Activated CD8-positive, alpha-beta memory T cell treated with anti-CD3 and anti-CD28 coated beads, Interleukin-2, amount 50 U/mL, for 48 hours (primary cell): ENCODE measurements at places on chromosomes 2 and 18.

DNA sequence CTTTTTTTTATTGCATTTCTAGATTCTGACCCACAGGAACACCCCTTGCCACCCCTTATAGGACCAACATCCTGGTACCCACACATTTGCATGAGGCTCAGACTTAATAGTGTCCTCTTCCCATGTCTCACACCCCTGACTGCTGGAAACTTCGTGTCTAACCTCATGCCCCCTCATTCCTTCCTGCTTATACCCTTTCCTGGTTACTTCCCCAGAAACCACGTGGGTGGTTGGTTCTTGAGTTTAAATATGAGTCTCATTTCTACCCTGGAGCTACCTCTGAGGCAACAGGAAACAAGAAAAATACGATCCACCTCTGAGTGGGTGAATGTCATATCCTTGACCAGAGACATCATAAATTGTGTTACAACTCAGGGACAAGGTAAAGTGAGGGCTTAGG is 1.6 kb downstream of the TNP1 start:
- no peak for DNase-seq

DNA sequence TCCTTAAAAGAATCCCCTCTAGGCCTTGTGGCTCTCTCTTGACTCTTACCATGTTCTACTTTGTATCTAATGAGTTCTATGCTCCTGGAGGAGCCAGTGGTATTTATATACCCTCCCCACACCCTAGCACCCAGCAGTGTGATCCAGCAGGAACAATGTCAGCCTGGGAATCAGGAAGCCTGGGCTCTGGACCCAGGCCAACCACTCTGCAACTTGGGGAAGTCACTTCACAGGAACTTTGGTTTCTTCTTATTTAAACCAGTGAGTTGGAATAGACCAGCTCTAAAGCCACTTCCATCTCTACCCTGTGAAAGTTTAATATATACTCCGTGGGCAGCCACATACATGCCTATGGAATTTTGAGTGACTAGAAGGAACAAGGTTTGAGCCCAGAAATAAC is 11.6 kb upstream of the SPTBN1 start:
- no peak for DNase-seq

DNA sequence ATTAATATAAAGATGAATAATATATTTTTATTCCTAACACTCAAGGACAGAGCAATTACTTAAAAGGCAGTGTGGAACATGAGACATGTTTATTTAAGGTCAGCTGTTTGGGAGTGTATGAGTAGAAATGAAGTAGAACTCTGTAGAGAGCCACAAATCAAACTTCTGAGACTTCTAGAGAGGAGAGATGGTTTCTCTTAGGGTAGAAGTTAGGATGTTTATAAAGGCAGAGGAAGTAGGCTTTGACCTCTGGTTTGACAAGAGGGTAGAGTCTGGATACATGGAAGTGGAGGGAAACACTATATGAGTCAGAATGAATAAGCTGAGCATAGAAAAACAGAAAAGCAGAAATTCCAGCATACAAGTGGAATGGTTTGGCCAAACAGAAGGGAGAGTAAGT is 262.1 kb upstream of the KLHL14 start:
- DNase-seq, result no peak

GRCh38 chr2:105635564-105635963 is 109.1 kb upstream of the NCK2 start:
- DNase-seq, result peak; percentile 33

DNA sequence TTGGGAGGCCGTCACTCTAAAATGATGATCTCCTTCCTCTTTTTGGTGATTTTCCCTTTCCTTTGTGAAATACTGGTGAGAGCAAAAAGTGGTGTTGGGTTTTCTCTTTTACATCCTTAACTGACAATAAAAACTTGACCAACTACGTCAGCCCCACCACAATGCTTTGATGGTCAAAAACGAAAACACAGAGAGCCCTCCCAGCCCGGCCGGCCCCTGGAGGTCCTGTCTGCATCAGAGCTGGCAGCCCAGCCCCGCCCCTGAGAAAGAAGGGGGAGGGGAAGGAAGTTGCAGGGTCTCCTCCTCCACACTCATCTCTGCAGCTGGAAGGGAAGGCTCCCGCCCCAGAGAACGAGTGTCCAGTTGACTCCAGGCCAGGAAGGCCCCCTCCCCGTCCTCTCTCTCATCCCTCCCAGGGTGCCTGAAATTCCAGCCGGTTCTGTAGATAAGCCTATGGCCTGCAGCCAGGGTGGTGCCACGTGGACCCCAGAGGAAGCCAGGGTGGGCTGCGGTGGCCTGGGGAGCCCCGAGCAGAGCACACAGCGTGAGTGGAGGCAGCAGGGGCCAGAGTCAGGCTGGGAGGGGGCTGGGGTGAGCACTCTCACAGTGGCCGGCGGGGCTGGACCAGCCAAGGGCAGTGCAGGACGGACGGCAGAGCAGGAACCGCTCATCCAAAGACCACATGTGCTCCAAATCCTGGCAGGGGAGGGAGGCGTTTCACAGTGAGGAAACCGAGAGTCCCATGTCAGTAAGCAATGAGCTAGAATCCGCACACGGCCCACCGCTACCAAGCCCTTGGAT is 19.8 kb downstream of the BIN1 start:
- DNase-seq, result no peak

DNA sequence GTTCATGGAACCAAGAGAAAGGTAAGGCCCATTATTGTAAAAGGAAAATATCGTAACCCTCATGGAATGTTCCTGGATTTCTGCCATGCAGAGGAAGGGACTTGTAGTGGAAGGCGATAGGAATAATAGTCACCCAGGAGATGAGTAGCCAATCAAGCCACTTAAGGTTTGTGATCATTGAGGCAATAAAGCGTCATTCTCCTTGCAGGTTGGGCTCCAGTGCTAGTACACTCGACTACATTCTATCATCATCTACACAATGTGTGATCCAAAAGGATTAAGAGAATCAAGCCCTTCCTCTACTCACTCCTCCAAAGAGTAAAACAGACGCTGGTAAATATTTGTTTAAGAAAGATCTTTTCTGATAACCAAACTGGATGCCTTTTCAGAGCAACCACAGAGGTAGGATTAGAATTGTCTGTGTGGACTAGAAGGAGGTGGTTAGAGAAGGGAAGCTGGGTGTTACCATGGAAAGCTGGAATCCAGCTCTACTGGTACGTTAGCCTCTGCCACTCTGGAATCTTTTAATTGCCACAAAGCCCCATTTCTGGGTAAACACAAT is 245.7 kb downstream of the IKZF2 start:
- no peak for DNase-seq

DNA sequence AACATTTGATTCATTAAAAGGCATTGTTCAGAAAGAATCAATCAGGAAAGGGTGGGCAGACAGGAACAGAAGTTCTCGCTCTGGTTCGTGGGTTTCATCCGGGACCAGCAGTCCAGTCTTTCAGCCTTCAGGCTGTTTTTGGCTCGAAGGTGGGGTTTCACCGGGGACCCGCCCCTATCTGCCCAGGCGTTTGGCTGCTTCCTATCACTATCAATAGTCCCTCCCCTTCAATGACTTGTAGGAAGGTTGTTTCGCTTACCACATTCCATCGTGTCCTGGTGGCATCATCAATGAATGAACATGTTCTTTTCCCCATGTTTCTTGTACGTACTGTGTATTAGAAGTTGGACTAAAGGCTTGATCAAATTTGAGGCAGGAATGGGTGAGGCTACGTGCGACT is 130.3 kb downstream of the NEDD4L start:
- no peak for DNase-seq

- no peak for DNase-seq
These were observed 47.8 kb upstream of the GPR75 start for GRCh38 chr2:53907582-53907981.

DNA sequence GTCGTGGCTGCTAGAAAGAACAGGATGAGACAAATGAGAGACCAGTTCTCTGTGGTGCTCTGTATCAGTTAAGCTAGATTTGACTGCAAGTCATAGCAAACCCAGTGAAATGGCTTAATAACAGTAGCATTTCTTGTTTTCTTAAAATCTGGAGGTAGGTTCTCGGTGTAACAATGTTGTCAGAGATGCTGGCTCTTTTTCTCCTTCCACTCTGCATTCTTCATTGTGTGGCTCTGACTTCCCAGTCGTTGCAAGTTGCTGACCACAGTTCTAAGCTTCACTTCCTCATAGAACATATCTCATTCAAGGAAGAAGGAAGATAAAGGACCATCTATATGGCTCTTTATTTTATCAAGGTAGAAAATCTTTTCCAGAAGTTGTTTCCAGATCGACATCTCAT is 7.9 kb upstream of the CKAP2L start:
- DNase-seq, result no peak

DNA sequence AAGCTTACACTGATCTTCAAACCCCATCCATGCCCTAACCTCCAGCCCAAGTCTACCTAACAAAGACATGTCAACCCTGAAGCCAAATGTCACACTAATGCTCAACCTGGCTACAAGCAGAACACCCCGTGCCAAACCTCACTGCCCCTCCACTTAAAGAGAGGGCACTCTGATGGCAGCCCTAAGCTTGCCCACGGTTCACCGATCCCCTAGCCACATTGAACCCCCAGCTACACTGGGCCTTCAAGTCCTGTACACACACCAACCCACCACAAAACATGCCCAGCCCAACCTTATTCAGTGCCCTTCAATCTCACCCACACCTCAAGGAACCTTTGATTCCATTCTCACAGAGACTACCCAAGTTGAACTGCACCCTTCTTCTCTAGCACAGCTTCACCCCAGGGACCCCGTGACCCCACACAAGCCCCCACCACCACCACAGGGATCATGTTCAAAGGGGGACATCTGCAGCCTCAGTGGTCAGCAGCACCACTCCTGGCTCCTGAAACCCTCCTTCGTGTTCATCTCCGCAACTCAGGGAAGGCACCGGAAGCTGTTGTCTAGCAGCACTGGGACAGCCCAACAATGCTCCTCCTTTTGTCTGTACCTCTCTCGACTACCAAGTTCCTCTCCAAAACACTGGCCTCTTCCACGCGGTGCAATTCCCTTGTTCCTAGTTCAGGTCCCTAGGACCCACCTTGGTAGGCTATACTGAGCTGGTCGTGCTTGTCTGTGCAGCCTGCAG is 218.8 kb downstream of the CYP26B1 start:
- peak; percentile 25 for DNase-seq

- DNase-seq, result no peak
These were observed 1047.2 kb upstream of the PIK3C3 start for GRCh38 chr18:40907842-40908241.

DNA sequence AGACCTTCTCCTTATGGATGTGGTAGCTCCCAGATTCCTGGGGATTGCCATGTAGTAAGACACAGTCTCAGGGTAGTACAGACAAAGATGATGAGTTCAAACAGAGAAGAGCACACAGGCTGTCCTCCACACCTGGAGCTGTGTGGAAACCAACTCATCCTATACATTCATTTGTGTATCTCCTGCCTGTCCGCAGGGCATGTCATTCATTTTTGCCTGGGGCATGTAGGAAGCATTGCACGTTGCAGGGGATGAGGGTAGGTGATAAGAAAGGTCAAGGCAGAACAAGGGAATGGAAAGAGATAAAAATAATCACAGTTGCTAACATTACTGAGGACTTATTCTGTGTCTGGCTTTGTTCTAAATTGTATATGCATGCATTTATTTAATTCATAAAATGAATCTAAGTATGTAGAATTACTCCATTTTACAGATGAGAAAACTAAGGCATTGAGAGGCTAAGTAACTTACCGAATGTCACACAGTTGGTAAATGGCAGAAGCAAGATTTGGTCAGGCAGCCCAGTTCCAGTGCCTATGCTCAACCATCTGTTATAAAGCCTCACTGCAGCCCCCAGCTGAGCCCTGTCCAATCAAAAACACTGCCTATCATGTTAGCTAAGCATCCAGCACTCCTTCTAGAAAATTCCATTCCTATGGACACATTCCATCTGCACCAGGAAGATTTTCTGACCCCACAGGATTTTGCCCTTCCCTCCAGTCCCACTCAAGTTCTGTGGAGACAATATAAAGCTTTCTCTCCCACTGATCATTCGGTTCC is 81.0 kb downstream of the SUMO1 start:
- DNase-seq, result no peak

DNA sequence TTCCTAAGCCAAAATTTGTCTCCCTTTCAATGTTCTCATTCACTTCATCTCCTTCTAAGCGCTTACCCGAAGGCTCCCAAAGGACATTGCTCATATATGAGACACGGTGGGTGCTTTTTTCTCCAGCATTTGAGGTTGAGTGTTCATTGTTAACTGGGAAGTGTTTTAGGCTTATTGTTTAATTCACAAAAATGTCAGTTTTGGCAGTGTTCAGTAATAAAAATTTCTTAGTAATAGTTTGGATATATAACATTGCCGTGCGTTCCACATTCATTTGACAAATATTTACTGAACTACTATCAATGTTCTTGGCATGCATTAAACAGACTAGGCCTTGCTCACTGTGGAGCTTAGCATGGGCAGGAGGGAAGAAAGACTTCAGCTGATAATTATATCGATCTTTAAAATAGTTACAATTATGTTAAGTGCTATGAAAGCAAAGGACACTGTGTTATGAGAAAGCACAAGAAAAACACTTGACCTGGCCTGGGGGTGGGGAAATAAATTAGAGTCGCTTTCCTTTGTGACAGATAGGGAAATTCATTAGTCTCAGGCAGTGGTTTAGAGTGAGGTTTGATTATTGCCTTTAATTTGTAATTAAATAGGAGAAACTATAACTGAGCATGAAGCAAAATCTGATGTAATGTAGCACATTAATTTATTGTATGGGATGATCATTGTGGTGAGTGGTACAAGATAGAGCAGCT is 82.2 kb upstream of the DOCK10 start:
- DNase-seq, result no peak

- no peak for DNase-seq
These were observed 1.9 kb downstream of the WDR12 start for GRCh38 chr2:202909394-202910192.

DNA sequence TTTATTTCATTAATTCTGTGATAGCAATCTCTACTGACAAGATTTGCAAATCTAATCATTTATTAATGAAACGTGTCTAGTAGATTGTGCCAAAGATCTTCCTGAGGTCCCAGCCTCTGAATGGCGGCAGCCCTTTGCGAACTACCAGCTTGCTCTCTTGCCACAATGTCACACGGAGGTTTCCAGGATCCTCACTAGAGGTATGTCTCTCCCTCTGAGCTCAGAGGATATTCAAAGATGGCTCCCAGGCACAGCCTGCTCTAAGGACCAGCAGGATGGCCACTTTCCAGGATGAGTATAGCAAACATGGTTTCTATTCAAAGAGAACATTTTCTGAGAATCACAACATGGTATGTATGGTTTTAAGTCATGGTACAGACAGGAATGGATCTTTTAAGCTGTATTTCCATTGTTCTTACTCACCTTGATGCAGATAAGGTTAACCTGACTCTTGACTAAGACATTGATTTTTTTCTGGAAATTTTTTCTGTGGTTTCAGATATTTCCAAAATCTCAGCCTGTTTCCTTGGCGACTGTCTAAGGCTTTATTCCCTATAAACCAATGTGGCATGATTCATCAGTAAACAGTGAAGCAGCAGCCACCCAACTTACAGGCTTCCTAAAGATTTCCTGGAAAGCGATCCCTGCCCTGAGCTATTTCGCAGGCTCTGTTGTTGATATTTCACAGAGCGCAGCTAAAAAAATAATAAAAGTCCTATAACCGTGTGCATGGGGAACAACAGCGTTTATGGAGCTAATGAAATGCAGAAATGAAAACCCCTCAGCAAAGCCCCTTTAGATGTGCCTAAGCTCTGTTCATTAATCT is 54.1 kb upstream of the KLF7 start:
- DNase-seq, result no peak

- no peak for DNase-seq
These were observed 199.1 kb upstream of the NRXN1 start for GRCh38 chr2:51231071-51231470.

- DNase-seq, result no peak
These were observed 126.9 kb upstream of the LINC00305 start for GRCh38 chr18:64275593-64276300.

- DNase-seq, result no peak
These were observed 90.0 kb upstream of the PPP1CB start for GRCh38 chr2:28661589-28662001.

- DNase-seq, result no peak
These were observed 85.8 kb upstream of the NDUFV2 start for GRCh38 chr18:9016633-9017166.
